ENCODE measurements at places on chromosomes 12 and 14. TPM values are rescaled to one million over a fixed set of nuclear protein-coding genes. Genes with fewer than 3 reads are reported as not detected.

The PRMT5 gene
- total RNA-seq = 76.4 TPM

The DNAJC22 gene
- total RNA-seq = 0.09 TPM

The SPTB gene
- 1.8 TPM for total RNA-seq

The ATF7IP gene
- 28.0 TPM for total RNA-seq

The ADAMTS20 gene
- 0.09 TPM for total RNA-seq

The KCNK10 gene
- total RNA-seq = 0.09 TPM

The POTEM gene
- total RNA-seq = not detected

The NOVA1 gene
- total RNA-seq = 0.94 TPM

The C12orf50 gene
- total RNA-seq = 0.09 TPM

The GZMB gene
- total RNA-seq = 7.3 TPM

The GDF3 gene
- 0.24 TPM for total RNA-seq

The GYS2 gene
- not detected for total RNA-seq

The RNF212B gene
- 0.05 TPM for total RNA-seq

The RNASE3 gene
- 26.7 TPM for total RNA-seq

The ANO2 gene
- total RNA-seq = 0.57 TPM

The TMEM52B gene
- 0.14 TPM for total RNA-seq

The CLIP1 gene
- 18.4 TPM for total RNA-seq

The HOXC5 gene
- 0.05 TPM for total RNA-seq

The PGF gene
- total RNA-seq = 7.0 TPM

The SYNDIG1L gene
- under 0.01 TPM for total RNA-seq

The SLC25A47 gene
- total RNA-seq = not detected

The CPSF6 gene
- total RNA-seq = 32.0 TPM

The NINJ2 gene
- total RNA-seq = 11.8 TPM

The RNASE7 gene
- 0.47 TPM for total RNA-seq

The SCN8A gene
- total RNA-seq = 0.57 TPM

The GNB3 gene
- 0.14 TPM for total RNA-seq

The CCDC175 gene
- not detected for total RNA-seq

The DAO gene
- 0.05 TPM for total RNA-seq

The POMT2 gene
- total RNA-seq = 3.5 TPM

The NXPH4 gene
- 0.14 TPM for total RNA-seq

The STON2 gene
- total RNA-seq = 6.1 TPM

The KCNH5 gene
- 0.38 TPM for total RNA-seq

All from thymus (tissue), 14 donors.